DMS79 (cell line): ENCODE measurements at places on chromosomes 1 and 21.
A peak's percentile ranks its signal among the peaks of the same experiment; 100 is the strongest.

- peak; percentile 73 for DNase-seq
These were observed 33.5 kb downstream of the SYF2 start for GRCh38 chr1:25198663-25199252.

DNA sequence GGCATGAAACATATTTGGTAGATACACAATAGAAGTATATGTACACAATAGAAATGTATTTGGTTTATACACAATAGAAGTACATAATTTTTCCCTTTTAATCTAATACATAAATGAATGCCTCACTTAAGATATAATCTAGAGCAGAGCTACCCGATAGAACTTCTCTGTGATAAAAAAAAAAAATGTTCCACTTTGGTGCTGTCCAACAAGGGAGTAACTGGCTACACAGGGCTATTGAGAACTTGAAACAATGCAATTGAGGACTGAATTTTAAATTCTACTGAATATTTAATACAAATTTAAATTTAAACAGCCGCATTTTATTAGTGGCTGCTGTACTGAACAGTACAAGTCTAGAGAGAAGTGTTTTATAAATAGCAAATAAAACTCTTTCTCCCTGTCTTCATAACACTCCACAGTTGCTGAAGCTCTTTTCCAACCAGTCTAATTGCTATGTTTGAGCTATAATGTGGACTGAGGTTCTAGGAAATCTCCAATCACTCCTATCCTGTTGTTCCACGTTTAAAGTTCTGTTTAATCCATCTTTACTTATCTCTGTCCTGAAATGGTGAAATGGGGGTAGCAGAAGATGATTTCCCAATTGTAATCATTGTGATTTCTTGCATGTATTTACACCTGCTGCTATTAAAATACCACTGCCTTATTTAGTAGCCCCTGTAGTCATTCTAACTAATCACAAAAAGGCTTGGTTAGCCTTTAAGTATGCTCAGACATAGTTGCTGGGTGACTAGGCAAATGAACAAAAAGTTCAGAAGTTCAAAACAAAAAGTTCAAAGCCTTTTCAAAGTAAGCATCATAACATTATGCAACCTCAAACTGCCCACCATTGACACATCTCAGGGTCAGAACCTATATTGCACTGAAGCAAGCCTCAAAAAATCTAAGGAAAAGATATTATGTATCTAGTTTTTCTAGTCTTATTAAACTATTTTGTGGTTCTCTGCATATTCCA is 192.3 kb upstream of the C1orf87 start:
- DNase-seq = no peak

DNA sequence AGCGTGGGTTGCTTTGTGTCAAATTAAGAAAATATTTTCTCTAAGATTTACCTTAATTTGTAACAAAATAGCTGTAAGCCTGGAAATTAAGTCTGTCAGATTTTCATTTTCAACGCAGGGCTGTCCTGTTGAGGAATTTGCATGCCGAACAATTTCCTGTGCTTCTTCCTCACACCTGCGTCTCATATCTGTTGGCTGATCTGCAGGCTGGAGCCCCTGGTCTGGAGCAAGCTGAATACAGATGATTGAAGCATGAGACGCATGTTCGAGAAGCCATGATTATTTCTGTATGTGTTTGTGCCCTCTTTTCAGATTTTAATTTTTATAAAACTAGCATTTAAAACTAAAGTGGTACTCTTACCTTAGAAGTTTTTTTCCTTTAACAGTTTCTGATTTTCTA is 9.8 kb downstream of the MIXL1 start:
- no peak for DNase-seq

- DNase-seq = no peak
These were observed 104.9 kb upstream of the EDEM3 start for GRCh38 chr1:184859381-184860105.

GRCh38 chr1:178881950-178882349 is 11.1 kb upstream of the ANGPTL1 start:
- no peak for DNase-seq

GRCh38 chr1:199084293-199084692 is 445.5 kb downstream of the PTPRC start:
- no peak for DNase-seq

DNA sequence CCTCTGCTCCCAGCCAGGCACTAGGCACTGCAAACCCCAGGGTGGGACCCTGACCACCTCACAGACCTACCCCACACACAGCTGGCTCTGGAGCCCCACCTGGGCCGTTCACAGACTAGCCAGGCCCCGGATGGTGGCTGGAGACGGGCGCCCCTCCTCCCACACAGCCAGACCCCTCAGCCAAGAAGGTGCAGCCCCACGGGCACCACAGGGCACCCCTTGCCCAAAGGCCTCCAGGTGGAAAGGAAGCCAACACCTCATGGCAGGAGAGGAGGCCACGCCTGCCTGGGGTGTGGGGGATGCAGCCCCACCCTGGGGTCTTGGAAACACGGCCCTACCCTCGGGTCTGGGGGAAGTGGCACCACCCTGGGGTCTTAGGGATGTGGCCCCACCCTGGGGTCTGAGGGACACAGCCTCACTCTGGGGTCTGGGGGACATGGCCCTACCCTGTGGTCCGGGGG is 44.6 kb downstream of the WNT9A start:
- DNase-seq = no peak

GRCh38 chr21:33645730-33646129 is 3.4 kb downstream of the ITSN1 start:
- no peak for DNase-seq

DNA sequence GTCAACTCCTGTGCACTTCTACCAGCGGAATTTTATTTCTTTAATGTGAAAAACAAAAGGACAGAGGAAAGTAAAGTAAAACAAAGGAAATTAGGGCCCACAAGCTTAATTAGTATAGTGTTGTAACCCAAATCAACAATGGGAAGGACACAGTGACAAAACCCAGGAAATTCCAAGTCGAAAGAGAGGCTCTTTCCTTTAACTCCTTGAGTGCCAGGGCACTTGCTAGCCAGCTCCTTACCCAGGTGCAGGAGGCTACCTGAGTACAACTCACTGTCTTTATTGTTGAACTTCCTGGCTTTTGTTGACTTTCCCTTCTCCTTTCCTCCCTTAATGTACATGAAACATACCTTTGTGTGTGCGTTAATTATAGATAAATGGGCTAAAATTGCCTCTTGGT is 55.0 kb downstream of the PEX14 start:
- DNase-seq = no peak

GRCh38 chr21:41766883-41767605 is at the start of gene RIPK4:
Gene RIPK4 (minus strand): TSS chr21:41767052. CDS start chr21:41767041, 11 bp downstream.
- DNase-seq = peak; percentile 72

GRCh38 chr1:203682473-203683383 is 56.1 kb downstream of the ATP2B4 start:
- DNase-seq = no peak
